Suprapubic skin (tissue), 4 donors: ENCODE measurements at places on chromosomes 7 and 10.

DNA sequence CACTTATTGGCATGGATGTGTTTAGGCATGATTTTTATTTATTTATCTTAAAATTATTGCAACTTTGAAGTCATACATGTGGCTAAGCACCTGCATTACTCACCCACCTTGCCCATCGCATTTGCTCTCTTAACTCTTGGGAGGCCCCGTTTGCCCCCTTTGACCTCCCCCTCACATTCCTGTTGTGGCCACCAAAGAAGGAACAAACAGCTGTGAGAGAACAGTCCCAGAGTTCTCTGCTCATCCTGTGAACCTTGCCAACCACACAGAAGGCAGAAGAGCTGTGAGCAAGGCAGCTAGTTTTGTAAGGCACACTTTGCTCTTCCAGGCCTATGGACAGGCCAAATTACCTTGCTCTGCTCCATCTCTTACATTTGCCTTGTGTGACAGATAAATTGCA is 23.6 kb upstream of the FGL2 start:
- DNase-seq, result no peak

- no peak for DNase-seq
Measured at GRCh38 chr10:129689671-129690071, 222.6 kb downstream of the MGMT start.

DNA sequence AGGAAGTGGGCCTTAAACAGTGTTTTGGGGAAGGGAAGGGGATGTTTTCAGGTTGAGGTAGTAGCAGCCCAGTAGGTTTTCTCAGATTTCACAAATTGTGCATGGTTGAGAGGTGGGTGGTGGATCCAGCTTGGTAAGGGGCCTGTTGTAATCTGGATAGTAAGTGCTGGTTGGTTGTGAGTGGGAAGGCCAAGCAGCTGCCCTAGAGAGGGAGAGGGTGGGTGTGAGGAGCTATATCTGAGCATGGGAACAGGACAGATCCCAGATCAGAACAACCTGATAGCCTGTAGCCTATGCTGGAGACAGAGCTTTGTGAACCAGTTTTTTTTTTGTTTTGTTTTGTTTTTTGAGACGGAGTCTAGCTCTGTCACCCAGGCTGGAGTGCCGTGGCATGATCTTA is 53.9 kb upstream of the ZMIZ2 start:
- DNase-seq, result no peak

DNA sequence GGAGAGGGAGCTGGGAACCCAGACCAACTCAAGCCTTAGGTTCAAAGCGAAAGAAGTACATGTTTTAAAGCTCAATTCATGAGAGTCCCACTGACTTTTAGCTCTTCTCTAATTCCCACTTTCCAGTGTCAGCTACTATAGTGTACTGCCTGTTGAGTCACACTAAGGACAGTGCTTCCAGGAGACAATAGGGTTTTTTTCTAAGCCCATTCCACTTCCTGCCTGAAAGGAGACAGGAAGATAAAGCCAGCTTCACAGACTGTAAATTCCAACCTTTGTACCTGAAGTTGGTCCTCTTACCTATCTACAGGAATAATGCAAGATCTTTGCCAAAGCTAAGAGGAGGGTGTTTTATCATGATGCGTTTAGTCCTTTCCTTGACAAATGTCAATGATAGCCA is 4.4 kb downstream of the MSRB2 start:
- DNase-seq, result no peak

DNA sequence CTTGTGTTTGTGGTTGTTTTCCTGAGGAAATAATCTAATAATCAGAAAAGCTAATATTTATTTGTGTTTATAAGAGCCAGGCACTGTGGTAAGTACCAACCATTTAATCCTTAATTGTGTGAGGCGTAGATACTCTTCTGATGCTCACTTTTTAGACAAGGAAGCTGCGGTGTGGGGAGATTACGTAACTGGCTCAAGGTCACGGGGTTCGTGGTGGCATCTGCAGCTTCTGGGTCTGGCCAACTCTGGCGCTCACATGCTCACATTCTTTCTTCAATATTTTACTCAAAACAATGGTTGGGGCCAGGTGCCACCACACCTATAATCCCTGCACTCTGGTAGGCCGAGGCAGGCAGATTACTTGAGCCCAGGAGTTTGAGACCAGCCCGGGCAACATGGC is 77.6 kb downstream of the RALA start:
- no peak for DNase-seq

DNA sequence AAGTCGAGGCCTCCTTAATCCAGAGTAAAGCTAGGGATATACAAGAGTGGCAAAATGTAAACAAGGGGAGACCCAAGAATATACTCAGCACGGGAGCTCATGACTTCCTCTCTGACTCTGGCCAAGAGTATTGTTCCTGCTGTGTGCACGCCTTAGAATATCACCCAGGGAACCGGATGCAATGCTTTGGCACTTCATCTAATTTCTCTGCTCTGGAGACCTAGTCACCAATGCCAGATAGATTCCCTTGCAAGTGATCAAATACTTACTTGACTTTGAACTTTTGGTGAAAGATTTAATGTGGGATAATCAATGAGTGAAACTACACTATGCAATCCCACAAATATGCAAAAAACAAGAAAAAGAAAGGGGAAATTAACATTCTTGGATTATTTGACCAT is 695.5 kb downstream of the INHBA start:
- no peak for DNase-seq

- DNase-seq, result no peak
Measured at GRCh38 chr10:102617041-102617440, 27.2 kb upstream of the TRIM8 start.

DNA sequence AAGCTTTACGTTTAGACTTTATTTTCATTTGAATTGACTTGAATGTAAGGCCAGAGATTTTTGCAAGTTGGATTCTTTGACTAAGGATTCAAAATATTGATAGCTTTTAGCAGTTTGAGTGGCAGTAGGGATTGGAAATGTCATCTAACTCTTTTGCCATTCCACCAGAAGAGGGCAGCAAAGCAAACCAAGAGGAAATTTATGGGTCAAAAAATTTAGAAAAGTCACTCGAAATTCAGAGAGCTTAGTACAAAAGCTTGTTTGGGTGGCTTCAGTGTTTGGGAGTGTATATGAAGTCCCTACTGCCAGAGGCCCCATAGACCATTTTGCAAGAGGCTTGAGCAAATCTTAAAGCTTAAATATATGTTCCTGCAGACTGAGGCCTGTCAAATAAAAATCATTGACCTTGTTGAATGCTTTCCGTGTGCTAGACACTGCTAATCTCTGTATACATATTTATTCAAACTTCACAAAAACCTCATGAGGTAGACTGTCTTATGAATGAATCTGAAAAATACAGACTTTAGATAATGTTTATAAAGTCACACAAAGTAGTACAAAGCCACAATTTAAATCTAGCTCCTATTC is 44.6 kb upstream of the RSBN1L start:
- DNase-seq, result no peak

DNA sequence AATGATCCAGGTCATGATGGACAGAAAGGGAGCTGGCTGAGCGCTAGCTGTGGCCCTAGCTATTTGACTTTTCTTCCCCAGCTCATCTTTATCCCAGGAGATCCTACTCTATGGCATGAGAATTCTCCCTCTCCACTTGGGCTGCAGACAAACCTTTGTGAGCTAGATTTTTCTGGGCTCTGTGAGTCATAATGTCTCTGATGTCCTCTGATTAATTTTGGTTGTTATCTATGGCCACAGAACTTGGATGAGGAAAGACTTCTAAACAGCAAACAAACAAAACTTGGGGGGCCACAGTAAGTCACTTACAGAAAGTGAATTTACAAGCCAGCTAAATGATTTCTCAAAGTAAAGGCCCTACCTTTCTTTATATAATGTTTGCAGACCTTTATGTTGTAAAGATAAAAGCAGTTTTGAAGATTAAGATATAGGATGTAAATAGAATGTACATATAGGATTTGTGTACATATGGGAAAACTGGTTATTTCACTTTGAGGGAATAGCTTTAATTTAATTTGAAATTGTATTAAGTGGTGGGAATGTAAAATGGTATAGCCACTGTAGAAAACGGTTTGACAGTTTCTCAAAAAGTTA is 10.4 kb downstream of the ABLIM1 start:
- DNase-seq, result no peak

DNA sequence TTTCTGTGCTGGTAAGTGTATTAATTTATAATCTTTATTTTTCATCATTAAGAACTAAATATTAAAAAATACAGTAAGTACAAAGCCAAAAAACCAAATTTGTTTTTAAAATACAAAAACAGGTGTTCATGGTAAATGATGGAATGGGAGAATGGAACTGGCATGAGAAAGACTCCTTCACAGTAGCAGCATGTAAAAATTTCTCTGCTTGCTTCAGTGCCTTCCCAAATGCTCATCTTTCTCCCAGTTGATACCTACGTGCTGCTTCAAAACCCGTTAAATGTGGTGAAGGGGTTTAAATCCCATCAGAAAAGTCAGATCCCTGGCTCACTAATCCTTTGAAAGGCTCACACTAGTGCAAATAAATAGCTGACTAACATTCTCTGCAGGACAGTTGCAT is 4.2 kb downstream of the RNF133 start:
- no peak for DNase-seq

GRCh38 chr10:47241256-47241655 is 58.7 kb upstream of the GDF10 start:
- DNase-seq, result no peak

DNA sequence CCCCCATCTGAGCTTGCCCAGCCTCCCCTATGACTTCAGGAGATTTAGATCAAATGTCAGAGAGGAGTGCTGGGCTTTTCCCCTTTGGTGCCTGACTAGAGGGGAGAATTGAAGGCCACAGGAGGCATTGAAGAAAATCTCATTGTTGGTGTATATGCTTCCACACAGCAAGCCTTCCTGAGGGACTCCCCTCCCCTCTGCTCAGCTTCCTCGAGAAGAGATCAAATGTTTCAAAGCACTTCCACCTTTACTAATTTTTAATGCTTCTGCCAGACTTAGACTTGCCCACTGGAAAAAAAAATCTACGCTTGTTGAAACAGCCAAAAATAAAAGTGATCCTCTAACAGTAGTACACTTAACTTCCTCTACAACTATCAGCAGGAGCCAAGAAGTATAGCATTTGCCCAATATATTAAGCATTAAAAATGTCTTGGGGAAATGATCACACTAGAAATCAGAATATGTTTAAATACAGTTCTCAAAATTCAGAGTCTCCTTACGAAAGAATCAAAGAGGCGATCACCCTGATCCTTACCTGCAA is 79.3 kb downstream of the FZD1 start:
- no peak for DNase-seq

- no peak for DNase-seq
Measured at GRCh38 chr7:8443576-8444467, 10.4 kb downstream of the NXPH1 start.

DNA sequence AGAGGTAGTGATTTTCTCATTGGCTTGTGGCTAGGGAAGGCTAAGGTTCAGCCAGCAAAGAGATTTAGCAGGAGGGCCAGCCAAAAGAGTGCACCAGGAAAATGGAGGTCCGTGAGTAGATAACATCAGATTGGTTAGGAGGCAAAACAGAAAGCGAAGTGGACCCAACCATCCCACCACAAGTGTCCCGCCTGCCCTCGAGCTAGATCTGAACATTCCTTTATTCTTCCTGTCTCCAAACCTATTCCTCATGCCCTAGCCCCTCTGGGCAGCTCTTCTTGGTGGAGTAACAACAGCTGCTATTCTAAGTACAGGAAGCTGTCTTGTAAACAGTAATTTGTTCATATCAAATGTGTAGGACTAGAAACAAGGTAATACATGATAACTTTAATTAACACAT is 85.7 kb upstream of the BET1 start:
- DNase-seq, result no peak

DNA sequence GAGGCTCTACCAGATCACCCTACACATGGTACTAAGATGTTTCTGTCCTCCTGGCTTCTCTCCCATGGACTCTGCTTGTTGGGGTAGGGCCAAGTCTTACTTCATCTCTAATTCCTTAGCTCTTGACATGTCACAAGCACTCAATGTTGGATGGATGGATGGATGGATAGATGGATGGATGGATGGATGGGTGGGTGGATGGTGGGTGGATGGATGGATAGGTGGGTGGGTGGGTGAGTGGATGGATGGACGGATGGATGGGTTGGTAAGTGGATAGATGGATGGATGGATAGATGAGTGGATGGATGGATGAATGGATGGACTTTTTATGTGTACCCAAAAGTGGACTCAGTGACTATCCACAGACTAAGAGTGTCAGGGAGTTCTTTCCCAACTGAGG is 28.5 kb downstream of the HSPA12A start:
- peak; percentile 5 for DNase-seq

GRCh38 chr10:119461380-119461779 is 81.1 kb downstream of the RGS10 start:
- DNase-seq, result no peak
